ENCODE measurements at places on chromosomes 1 and 21. TPM values are rescaled to one million over a fixed set of nuclear protein-coding genes. Genes with fewer than 3 reads are reported as not detected.
A peak's percentile ranks its signal among the peaks of the same experiment; 100 is the strongest.

- no peak for DNase-seq
Measured at GRCh38 chr1:54866801-54867716, 19.9 kb downstream of the DHCR24 start.

- no peak for DNase-seq
Measured at GRCh38 chr1:31653717-31654473, 9.2 kb upstream of the PEF1 start.

Gene LAMC2
- total RNA-seq: 13.0 TPM

GRCh38 chr21:41133874-41134522 is 34.0 kb upstream of the BACE2 start:
- DNase-seq: no peak

DNA sequence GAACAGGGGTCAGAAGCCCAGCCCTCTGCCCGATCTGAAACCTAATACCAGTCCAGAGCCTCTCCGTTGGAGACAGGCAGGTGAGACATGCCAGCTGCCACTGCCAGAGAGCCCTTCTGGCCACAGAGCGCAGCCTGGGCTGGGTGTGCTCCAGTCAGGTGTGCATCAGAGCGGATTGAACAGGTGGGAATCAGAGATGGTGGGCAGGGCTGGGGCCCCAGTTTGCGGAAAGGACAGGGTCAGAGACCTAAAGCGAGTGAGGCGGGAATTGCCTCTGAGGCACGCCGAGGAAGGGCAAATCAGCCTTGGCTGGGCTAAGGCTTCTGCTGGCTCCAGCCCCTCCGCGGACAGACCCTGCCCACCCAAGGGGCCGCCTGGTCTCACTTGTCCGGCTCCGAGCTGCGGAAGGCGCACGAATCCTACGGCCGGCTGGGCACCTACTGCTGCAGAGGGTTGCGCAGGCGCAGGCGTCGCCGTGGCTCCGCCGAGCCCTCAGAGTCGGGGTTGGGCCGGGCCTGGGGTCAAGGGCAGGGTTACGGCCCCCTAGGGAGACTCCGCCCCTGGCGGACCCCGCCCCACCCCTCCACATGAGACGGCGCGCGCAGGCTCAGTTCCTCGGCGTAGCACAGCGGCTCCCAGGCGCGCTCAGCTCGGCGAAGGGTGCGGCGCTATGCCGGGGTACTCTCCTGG is 10.3 kb downstream of the CPLANE2 start:
- DNase-seq: no peak

DNA sequence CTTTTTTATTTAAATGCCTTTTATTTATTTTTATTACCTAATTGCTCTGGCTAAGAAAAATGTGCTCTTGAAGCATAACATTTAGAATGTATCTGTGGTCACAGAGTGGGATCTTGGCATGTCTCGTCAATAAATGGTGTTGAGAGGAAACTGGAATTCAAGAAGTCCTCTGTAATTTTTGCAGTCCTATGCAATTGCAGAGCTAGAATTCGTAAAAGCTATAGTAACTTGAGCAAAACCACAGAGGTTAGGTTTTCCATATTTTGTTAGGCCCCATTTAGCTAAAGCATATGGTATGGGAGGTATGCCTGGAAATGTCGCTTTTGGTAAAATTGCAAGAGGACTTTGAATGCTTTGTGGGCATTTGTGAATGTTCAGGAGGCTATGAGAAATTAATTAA is 466.7 kb upstream of the NFIA start:
- no peak for DNase-seq

DNA sequence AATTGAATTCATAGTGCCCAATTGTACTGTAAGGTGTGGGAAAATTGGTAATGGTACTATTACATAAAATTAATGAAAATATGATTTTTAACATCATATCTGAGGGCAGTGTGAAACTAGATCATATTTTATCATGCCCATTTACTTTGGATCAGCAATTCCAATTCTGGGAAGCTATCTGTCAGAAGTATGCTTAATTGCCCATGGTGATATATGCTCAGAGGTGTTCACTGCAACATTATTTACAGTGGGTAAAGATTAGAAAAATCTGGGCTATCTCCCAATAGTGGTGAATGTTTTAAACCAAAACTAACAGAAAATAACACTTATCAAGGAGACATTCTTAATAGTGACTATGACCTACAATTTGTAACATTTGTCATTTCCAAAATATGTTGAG is 1260.0 kb downstream of the BRINP3 start:
- no peak for DNase-seq

GRCh38 chr1:16392740-16393569 is 25.9 kb downstream of the SZRD1 start:
- no peak for DNase-seq

Gene PRRX1
- total RNA-seq: 1.3 TPM

DNA sequence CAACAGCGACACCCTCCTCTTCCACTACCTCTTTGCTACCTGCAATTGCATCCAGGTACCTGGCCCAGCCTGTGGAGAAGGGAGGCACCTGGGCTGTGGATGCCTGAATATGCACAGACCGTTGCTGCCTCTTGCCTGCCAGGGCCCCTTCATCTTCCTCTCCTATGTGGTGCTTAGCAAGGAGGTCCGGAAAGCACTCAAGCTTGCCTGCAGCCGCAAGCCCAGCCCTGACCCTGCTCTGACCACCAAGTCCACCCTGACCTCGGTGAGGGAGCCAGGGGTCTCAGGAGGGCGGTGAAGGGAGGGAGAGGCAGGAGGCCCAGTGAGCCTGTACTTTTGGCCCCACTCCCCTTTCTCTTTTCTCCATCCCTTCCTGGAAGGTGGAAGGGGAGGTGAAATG is 11.5 kb downstream of the PSRC1 start:
- no peak for DNase-seq

DNA sequence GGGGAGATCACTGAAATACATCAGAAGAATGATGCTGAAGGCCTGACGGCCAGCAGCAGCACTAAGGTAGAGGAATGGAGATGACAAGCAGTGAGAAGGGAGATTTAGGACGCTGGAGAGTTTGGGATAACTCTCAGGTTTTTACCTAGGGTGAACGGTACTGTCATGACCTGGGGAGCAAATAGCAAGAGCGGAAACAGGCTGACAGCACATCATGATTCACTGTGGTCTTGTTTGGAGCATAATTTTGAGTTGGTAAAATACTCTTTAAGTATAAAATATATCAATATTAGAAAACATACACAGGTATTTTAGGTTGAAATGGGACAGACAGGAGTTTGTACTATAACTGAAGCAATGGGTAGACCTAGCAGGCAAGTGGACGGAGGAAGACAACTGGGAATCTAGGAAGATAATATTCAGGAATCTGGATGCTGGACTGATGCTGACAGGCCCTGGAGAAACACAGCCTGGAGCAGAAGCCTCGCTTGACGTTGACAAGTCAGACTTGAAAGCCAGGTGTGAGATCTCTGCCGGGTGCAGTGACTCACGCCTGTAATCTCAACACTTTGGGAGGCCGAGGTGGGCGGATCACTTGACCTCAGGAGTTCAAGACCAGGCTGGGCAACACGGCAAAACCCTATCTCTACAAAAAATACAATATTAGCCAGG is 33.3 kb downstream of the ALG14 start:
- DNase-seq: no peak

- no peak for DNase-seq
Measured at GRCh38 chr1:12426030-12426429, 192.0 kb downstream of the DHRS3 start.

Gene C1orf87
- not detected for total RNA-seq

DNA sequence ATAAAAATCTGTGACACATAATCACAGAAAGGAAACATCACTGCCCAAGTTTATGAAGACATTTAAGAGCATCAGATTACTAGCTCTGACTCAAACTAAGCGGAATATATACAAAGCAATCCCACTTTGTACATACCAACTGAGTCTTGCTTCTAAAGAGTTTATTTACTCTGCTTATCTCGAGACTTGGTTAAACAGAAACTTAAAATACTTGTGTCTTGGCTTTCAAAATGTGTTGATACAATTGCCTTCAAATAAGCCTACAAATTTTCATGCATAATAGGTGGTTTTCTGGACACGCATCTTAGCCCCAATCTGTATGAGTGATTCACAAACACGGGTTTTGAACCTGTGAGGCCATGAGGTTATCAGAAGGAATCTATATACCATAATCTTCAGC is 21.0 kb downstream of the CD160 start:
- DNase-seq: no peak

- DNase-seq: no peak
Measured at GRCh38 chr1:190578017-190578416, 100.4 kb upstream of the BRINP3 start.

Gene FHL3
- total RNA-seq: 13.9 TPM

- no peak for DNase-seq
Measured at GRCh38 chr1:198559362-198559761, 18.9 kb upstream of the ATP6V1G3 start.

GRCh38 chr1:115469703-115470476 is 131.8 kb upstream of the NGF start:
- no peak for DNase-seq

DNA sequence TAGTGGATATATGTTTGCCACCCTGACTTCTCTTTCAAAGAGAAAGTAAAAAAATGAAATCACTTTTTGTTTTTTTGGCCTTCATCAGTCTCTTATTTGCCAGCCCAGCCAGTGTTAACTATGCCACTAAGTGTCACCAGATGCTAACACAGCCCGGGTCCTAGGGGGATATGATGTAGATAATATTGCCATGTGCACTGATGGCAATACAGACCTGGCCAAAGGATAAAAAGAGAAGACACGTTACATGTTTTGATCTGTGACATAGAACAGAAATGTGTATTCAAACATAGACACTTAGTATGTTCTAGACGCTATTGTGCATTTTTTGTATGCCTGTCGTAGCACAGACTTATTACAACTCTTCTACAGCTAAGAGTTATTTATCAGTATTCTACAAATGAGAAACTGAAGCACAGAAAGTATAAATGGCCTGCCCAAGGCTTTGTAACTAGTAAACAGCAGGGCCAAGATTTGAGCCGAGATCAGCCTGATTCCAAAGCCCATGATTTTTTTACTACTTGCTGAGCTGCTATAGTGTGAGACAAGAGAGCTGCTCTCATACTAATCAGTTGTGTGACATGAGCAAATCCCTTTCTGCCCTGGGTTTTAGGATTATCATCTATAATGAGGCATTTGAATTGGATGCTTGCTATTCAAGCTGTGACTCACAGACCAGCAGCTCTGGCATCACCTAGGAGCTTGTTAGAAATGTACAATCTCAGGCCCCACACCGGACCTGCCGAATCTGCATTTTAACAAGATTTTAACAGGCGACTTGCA is 6.3 kb downstream of the LRRC53 start:
- DNase-seq: no peak

Gene C1orf115
- 35.1 TPM for total RNA-seq

- DNase-seq: no peak
Measured at GRCh38 chr1:197970771-197971170, 53.6 kb downstream of the LHX9 start.

- DNase-seq: peak; percentile 29
Measured at GRCh38 chr21:28962465-28962864, 30.2 kb downstream of the LTN1 start.

GRCh38 chr1:150577557-150578271 is 1.7 kb downstream of the MCL1 start:
- no peak for DNase-seq

Gene LHX8
- not detected for total RNA-seq

- no peak for DNase-seq
Measured at GRCh38 chr1:37037690-37038089, 3.4 kb upstream of the GRIK3 start.

Gene HCRTR1
- total RNA-seq: 0.53 TPM

Gene IFI44L
- 4.7 TPM for total RNA-seq

Gene NTNG1
- 0.20 TPM for total RNA-seq

DNA sequence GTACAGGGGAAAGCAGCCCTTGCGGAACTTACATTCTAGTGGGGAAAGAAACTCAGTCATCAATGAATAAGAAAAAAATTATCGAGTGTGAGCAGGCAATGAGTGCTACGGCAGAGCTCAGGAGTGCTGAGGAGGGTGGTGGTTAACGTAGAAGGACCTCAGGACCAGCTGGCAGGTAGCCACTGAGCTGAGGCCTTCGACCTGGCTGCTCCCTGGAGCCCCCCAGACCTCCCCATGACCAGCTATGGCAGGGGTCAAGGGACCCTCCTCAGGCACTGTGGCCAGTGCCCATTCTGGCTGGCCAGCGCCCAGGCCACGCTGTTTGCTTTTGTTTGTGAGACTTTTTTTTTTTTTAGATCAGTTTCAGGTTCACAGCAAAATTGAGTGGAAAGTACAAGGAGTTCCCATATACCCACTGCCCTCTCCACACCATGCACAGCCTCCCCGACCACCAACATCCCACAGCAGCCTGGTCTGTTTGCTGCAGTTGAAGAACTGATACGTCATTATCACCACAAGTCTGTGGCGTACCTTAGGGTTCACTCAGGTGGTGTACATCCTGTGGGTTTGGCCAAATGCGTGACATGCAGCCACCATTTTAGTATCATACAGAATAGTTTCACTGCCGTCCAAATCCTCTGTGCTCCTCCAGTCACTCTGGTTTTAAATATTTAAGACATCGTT is 11.8 kb upstream of the TTC22 start:
- no peak for DNase-seq

GRCh38 chr1:169107603-169108208 is 1.2 kb downstream of the ATP1B1 start:
- DNase-seq: no peak

Data from pulmonary artery endothelial cell (primary cell).